ENCODE measurements at places on chromosomes 16 and 17.

GRCh38 chr16:12682432-12683165 lies 121.1 kb downstream of the CPPED1 start:
- no peak for DNase-seq

GRCh38 chr16:59410451-59410850 lies 676.3 kb upstream of the GOT2 start:
- no peak for DNase-seq

DNA sequence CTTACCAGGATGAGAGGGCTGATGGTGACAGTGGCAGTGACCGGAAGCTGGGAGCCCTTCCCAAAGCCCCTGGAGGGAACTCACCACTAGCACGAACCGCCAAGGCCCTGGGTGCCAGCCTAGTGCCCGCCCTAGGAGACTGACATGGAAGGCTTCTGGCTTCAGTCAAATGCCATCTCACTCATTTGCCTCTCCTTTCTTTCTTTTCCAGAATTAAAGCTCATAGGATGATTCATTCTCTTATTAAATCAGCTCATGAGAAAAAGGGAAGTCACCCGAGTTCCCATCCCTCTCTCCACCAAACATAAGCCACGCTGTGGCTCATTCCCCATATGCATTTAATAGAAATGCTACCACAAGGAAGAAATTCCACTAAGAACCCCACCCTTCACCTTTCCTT lies 12.1 kb downstream of the CUEDC1 start:
- no peak for DNase-seq

DNA sequence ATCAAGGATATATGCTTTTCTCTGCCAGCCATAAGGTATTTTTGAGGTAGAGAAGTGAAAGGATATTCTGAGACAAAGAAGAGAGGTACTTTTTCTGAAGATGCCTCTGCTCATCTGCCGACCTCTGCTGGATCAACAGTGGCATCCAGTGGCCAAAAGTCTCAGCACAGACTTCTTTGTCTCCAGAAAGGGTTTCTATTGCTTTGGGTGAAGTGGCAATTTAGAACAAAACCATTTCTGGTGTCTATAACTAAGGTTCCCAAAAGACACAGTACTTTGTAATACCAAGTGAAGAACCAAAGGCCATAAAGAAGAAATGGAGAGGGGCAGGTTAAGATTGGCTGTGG lies 155.2 kb upstream of the C17orf78 start:
- DNase-seq = no peak

GRCh38 chr16:56669840-56670619 lies 416 bp downstream of the MT1H start:
- DNase-seq = no peak

DNA sequence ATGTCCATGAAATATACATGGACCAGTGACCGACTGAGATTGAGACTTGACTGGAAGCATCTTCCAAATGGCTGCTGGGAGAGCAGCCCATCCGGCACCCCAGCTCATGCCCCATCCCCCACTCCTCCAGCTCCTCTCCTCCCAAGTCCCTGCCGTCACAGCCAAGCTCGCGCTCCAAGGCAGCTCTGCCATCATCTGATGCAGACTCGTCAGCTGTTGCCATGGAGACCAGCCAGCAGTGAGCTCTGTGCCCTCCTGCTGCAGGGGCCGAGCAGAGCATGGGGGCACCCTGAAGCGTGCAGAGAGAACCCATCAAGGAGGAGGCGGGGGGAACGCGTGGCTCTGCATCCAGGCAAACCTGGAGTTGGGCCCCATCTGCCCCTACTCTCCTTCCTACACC lies 74.5 kb upstream of the TNRC6C start:
- DNase-seq = no peak

DNA sequence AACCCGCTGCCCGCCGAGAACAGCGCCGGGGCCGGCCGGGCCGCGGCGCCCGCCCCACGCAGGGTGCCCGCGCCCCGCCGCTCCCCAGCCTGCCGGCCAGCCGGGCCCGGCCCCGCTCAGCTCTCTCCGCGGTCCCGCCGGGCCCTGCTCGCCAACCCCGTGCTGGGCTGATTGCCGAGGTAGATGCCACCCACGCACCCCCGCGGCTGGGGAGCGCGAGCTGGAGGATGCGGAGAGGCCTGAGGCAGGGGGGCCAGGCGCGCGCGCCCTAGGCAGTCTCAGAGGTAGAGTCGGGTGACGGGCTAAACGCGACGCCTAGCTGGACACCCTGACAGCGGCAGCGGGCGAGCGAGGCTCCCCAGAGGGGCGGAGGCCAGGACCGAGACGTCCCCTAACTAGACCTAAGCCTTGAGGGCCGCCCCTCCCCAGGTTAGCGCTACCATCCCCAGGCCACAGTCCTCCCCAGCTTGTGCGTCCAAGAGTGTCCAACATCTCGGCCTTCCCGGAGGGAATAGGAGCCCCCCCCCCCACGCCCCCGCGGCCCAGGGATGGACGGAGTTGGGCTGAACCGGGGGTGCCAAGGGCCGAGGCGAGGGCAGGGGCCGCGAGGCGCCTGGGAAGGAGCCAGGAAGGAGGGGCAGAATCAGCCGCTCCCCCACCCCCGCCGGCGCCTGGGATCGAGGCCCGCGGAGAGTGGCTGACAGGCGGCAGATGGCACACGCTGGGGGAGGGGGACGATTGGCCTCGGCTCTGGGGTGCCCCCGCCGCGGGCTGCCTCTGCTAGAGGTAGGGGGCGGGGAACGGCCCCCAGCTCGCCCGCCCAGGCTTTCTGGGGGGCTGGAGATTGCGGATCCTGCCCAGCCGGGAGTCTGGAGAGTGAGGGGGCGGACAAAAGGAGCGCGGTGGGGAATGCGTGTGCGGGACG lies 2.5 kb upstream of the ZNF423 start:
- DNase-seq = no peak

- DNase-seq = no peak
Measured at GRCh38 chr17:559551-560431, 154.8 kb downstream of the VPS53 start.

DNA sequence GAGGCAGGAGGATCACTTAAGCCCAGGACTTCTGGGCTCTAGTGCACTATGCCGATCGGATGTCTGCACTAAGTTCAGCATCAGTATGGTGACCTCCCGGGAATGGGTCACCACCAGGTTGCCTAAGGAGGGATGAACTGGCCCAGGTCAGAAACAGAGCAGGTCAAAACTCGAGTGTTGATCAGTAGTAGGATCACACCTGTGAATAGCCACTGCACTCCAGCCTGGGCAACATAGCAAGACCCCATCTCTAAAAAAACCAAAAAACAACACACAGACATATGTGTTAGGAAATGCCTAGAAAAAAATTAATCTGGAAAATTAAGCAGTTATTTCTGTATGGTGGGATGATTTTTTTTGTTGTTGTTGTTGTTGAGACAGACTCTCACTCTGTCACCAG lies 127.0 kb downstream of the RAB11FIP4 start:
- no peak for DNase-seq

- no peak for DNase-seq
Measured at GRCh38 chr17:72515291-72516065, 394.7 kb downstream of the SOX9 start.

DNA sequence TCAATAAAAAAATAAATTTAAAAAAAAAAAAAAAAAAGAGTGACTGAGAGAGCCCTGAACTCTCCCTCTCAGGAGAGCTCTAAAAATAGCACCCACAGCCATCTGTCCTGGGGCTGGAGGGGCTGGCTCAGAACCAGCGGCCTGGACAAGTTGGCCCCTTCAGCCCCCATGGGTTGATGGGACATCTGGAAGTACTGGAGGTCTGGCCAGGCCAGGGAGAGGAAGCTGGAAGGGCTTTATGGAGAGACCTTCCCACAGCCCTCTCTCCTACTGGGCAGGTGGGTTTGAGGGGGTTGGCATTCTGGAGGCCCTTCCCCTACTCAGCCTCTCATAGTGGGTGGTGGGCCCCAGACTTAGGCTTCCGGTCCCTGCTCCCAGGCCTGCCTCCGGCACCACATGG lies 93.7 kb upstream of the TMEM97 start:
- DNase-seq = no peak

- DNase-seq = no peak
Measured at GRCh38 chr16:71473891-71474290, 11.8 kb upstream of the ZNF23 start.

DNA sequence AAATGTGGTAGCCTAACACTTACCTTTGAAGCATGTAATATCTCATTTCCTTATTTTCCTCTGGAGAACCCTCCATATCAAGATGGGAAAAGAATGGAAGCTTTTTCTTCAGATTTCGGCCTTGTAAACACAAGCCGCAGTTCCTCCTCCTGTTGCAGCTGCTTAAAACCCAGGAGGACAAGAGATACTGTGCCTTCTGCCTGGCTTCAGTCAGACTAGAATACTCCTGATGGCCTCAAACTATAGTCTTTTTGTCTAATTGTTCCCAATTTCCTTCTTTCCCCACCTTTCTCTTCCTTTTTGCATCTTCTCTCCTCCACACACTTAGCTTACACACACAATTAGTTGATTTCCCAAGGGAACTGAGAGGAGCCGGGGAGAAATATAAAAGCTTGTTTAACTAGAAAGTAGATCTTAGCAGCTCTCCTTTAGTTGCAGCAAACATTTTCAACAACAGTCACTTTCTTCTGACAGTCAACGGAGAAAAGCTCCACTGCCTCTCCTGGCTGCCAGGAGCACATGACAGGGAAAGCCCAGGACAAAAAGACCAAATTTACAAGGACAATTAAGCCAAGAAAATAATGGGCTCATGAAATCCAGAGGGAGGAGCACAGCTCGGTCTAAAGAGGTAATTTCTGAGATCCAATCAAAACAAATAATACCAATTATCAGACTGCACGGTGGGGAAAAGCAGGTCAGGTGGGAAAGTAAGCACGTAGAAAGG lies 76.4 kb upstream of the C17orf78 start:
- no peak for DNase-seq

DNA sequence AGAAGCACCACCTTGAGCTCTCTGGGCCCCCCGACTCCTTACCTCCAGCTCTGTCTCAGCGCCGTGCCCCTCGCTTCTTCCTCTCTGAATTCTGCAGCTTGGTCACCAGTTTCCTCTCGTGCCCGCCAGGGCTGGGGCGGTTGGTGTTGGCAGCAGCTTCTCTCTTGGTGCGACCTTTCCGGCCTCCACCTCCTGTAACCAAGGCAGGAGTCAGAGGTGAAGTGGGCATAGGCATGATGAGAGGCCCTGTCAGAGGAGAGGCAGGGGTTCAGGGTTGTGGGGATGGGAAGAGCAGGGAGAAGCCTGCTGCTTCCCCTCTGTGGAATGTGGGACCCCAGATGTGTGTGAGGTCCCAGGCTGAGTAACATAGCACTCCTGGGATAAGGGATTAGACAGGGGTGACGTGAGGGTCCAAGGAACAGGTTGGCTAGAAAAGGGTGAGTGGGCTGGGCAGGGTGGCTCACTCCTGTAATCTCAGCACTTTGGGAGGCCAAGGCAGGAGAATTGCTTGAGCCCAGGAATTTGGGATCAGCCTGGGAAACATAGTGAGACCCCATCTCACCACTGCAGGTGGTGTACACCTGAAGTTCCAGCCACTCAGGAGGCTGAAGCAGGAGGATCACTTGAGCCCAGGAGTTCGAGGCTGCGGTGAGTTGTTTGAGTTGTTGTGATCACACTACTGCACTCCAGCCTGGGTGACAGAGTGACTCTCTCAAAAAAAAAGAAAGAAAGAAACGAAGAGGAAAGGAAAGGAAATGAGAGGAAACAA lies 626 bp downstream of the NUPR1 start:
- no peak for DNase-seq

- no peak for DNase-seq
Measured at GRCh38 chr17:11608396-11608795, 10.1 kb downstream of the DNAH9 start.

DNA sequence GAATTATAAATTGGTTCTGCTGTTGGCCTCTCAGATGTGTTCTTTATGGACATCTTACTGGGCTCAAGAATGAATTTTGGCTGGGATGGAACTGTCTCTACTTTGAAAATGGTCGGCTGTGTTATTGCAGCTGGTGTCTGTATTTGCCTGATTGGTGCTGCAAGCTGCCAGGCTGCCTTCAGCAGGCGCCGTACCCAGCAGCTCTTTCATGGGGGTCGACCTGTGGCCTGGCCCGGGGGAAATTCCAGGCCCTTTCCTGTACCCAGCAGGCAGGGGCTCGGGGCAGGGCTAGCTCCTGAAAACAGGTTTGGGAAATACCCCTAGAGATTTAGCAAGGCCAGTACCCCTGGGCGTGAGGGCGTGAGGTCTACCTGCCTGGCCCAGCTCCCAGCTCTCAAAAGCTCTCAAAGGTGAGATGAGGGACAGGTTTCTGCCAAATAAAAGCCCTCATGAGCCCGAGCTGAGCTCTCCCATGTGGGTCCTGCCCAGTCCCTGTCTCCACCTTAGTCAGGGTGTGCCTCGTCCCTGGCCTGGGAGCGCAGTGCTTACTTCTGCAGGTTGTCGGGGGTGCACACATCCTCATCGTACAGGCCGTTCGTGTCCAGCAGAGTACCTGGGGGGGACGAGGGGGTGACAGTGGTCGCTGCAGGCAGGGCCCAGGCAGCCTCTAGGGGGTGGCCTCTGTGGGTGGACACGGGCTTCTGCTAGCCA lies 52.3 kb downstream of the PRMT7 start:
- DNase-seq = no peak

GRCh38 chr16:84726079-84726668 lies 26.4 kb downstream of the USP10 start:
- DNase-seq = peak; percentile 58

DNA sequence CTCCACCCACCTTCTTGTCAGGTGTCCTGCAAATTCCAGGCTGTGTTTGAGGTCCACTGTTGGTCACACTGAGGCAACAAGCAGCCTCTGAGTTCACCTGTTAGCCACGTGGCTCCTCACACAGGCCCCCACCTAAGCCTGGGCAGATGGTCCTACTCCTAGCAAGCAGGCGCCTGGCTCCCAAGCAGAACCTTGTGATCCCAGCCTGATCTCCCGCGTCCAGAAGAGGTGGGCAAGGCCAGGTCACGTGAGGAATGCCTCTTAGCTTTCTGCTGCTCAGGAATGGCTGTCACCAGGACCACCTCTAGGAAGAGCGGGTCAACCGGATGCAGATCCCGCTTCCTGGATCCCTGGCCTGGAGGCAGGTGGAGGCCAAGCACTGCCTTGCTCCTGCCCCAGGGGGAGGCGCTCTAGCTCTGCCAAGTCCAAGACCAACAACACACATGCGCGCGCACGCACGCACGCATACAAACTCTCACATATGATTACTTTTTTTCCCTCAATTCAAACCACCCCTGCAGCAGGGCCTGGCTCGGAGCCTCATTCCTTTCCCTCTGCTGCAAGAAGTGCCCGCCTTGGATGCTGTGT lies 9.5 kb downstream of the CYB561 start:
- no peak for DNase-seq

- DNase-seq = no peak
Measured at GRCh38 chr16:75021410-75021809, 22.6 kb downstream of the ZNRF1 start.

GRCh38 chr17:28544402-28545140 lies 7.9 kb downstream of the UNC119 start:
- DNase-seq = no peak

DNA sequence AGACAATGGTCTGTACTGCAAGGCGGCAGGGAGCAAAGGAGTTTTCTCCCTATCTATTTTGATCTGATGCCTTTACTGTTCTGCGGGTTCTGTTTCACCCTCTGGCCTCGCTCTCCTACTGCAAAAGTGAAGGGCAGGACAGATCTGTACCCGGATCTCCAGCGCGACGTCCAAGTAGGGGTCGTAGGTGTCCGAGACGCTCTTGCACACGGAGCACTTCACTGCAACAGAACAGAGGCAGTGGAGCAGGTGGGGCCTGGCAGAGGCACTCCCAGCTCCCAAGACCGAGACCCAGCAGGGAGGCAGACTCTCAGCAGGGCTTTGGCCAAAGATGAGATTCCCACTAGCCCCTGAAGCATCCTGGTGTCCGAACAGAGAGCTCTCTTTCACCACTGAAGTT lies 19.8 kb downstream of the USP36 start:
- no peak for DNase-seq

Measured in stimulated activated CD4-positive, alpha-beta T cell treated with anti-CD3 and anti-CD28 coated beads, Interleukin-12 subunit alpha, Interleukin-12 subunit beta, amount 100 ng/mL, for 48 hours (primary cell).